Sigmoid colon (tissue), 7 donors: ENCODE measurements at places on chromosomes 3 and 15. TPM values are rescaled to one million over a fixed set of nuclear protein-coding genes. Genes with fewer than 3 reads are reported as not detected.

DNA sequence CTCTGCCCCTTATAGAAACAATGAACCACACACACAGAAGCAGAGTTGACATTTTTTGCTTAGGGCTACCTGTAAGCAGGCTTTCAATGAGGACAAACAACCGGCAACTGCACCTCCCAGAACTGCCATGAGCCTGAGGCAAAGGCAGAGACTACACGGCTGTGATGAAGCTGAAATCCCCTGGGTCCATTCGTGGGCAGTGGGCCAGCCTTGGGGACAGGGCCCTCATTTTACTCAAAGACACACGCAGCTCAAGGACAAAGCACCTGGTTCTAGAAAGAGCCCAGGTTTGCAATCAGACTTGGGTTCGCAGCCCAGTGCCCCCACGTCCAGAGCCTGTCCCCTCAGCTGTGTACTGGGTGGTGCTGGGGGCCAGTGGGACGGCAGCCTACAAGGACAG is 17.9 kb downstream of the FAM174B start:
- no peak for DNase-seq

The GOLGA8T gene
- total RNA-seq = not detected

DNA sequence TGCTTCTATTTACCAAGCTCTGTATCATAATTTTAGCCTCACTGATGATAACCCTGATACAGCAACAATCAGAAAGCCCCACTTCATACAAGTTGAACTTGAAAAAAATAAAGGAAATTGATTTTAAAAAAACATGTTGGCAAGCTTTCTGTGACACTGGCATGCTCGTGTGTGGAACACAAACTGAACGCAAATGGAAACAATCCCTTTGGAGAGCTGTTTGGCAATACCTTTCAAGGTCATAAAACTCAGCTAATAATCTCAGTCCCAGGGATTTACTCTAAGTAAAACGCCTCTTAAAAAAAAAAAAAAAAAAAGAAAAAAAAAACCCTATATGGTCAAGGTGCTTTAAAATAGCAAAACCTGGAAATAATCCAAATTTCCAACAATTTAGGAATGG is 166.7 kb upstream of the BCL6 start:
- DNase-seq = no peak

The NTRK3 gene
- total RNA-seq = 3.6 TPM

DNA sequence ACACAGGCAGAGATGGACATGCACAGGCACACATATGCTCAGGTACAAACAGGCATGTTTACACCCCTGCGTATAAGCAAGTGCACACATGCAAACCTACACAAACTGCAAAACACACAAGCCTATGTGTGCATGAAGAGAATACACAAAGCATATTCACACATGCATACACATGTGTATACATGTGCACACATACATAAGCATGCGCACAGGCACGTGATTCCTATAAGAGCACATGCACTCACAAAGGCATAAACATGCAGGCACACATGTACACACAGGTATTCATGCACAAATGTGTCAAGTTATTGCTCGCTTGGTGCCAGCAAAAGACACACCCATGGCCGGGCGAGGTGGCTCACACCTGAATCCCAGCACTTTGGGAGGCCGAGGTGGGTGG is 1.4 kb upstream of the GNAT1 start:
- DNase-seq = no peak

The MGLL gene
- 46.8 TPM for total RNA-seq

DNA sequence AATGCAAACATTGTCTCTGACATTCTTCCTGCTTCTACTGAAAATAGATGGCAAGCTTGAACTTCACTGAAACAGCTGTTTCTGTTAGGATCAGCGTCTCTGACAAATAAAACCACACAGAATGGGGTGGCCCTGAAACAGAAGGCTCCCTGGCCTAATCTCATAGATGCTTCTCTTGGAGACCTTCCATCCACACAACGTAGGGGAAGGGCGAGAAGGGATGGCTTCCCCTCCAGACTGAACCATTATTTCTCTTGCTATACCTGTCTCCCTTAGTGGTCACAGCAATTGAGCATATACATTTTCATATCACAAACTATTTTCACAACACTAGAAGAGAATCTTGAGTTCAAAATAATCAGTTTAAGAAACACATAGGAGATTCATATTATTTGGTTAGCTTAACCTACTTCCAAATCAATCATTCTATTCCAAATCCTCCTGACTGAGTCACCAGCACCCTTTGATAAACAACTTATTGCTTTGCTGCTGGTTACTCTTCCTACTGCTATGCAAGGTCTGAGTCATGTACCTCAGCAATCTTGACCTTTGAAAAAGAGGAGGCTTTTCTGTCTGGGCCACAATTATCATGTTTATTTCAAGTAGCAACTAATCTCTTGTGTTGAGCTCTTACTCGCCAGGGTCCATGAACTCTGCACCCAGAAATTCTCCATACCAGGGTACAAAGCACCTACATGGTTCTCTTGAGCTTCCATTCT is 45.5 kb downstream of the CBLB start:
- no peak for DNase-seq

DNA sequence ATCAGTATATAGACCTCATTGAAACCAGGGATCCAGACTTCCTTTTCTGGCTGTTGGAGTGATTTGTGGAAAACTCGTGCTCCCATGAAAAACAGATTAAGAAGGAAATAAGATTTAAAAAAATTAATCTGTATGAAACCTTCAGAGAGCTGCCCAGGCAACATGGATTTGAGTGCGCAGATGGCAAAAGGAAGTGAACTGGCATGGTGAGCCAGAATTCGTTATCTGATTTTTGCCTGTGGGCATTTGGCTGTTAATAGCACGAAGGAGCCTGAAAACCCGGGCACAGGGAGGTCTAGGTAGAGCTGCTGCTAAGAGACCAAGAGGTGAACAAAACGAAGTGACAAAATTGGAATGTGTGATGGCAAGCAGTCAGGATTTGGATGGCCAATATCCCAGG is 19.1 kb upstream of the SPINK8 start:
- no peak for DNase-seq

The LRRC2 gene
- 11.1 TPM for total RNA-seq
